ENCODE measurements at places on chromosomes 12 and 14.

DNA sequence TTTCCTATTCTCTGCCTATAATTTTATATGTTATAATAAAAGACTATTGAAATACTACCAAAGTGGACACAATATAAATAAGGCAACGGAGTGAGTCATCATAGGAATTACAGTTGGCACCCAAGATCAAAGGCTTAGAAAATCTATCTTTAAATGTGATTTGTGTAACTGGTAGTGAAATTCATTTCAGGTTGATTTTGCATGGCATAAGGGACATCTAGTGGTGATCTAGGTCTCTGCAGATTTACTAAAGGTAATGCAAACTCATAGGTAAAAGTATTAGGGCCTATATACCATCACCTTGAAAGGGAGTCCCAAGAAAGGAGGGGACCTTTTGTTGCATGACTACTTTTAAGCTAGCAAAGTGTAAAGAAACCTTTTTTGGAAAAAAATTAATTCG, 527.2 kb downstream of the NRXN3 start:
- ATAC-seq, result no peak

- no peak for ATAC-seq
Observed at GRCh38 chr12:103279444-103279843, 216.3 kb downstream of the C12orf42 start.

GRCh38 chr14:81480741-81481140, 52.9 kb downstream of the SEL1L start:
- no peak for ATAC-seq

GRCh38 chr14:92589213-92589852, 75.8 kb downstream of the RIN3 start:
- ATAC-seq, result no peak

DNA sequence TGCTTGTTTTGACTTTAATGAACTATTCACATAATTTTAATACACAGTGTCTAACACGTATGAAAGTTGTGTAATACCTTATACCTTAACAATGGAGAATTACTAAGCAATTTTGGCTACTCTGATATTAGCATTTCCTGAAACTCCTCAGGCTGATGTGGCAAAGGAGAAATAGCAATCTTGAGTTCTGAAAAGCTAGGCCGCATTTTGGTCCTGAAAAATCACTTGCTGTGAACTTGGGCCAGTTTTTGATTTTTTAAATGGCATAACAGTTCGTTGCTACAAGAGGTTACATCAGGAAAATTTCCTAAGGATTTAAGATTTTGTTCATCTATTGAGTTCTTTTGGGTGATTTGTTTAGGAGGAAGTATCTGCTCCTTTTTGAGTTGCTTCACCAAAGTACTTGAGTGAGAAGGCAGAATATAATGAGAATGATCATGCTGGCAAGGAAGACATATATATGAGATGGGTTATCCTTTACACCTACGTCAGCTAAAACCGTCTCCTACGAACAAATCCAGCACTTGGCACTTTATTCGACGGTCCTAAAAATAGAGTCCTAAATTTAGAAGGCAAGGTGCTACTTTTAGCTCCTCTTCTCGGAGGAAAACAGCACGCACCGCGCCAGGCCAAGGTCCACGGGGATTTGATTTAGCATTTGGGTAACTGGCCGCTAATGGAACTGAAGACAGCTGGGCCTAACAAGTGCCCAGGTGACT, 32.2 kb downstream of the MIA2 start:
- ATAC-seq, result no peak

GRCh38 chr14:89504091-89504490, 87.1 kb upstream of the FOXN3 start:
- ATAC-seq, result peak; percentile 16

GRCh38 chr12:65566751-65567150, 257.5 kb upstream of the HMGA2 start:
- no peak for ATAC-seq

GRCh38 chr12:57179331-57180086, 32.1 kb upstream of the LRP1-AS start:
- no peak for ATAC-seq

DNA sequence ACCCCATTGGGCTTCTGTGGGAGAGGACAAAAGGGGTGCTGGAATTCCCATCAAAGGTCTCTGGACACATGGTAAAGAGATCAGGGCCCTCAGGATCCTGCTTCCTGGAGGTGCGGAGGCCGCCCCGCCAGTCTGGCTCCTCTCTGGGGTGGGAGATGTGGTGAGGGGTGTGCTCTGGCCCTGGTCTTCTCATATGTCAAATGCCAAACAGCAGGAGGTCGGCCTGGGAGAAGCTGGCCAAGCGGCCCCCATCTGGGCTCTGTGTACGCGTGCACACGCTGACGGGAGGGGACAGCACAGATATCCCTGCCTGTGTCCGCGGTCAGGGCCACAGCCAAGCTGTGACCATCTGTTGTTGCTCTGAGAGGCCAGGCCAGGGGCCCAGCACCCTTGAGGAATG, 14.1 kb downstream of the FIGNL2 start:
- ATAC-seq, result no peak

DNA sequence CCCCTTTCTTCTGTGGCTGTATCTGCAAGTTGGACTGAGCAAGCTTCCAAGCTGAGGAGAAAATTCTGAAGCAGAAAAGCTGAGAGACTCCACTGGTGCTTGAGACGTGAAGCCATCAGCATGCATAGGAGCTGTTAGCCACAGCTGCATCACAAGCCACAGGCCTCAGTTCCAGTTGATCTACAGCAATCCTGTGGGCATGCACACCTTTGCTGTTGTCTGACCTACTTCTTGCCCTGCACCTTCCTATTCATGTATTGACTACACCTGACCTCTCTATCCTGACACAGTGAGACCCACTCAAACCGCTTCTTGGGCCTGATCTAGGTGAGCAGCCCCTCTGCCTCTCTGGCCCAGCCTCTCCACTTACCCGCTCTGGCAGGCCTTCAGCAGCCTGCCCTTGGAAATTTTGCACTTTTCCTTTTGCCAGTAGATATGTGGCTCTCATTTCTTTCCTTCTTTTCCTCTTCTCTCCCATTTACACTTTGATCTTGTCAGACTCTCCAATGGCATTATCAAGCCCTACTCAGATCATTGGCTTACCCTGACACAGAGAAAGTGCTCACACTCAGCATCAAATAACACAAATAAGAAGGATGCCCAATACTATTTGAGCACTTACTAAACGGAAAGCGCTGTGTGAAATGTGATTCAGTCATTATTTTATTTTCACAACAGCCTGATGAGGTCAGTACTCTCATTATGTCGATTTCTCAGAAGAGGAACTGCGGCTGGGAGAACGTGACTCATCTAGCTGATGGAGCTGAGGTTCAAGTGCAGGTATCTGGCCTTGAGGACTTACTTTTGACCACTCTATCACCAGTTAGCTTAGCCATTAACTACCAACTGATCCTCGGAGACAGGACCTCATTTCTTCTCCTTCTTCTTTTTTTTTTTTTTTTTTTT, 21.9 kb upstream of the PTGR2 start:
- ATAC-seq, result peak; percentile 20

DNA sequence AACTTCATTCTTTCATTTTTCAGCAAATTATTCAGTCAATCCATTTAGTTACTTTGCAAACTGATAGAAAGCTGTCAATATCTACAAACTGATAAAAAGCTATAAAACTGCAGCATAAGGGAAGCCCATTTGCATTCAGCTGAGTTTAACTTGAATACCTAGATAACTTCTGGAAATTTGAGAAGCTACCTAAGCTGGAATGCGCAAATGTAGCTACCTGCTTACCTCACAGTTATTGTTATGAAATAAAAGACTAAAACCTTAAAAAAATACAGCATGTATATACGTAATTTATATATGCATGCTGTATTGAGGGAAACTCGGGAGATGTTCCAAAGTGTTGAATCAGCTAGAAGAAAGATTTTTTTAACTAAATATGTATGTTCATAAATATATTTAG, 94.4 kb downstream of the SYT1 start:
- no peak for ATAC-seq

DNA sequence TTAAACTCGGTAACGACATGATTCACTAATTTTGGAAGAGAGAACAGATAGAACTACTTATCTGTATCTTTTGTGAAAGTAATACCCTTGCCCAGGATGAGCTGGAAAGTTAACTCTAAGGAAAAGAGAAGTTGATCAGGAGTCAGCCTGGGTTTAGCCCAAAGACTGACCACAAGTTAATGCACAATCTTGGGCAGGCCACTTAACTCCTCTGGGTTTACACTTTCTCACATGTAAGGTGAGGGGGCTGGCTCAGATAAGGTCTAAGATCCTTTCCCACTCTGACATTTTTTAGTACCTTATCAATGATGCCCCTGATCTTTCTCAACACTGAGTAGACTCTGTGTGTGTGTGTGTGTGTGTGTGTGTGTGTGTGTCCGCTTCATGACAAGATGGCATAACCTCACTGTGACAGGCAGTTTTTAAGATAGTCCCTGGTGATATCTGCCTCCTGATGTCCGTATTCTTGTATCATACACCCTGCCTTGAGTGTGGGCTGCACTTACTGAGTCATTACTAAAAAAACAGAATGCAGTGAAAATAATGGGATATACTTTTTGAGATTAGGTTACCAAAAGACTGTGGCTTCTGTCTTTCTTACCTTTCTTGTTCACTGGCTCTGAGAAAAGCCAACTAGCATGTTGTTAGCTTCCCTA, 56.2 kb upstream of the CCDC198 start:
- ATAC-seq, result no peak

GRCh38 chr14:50031602-50032313, 84.6 kb downstream of the VCPKMT start:
- ATAC-seq, result peak; percentile 79

DNA sequence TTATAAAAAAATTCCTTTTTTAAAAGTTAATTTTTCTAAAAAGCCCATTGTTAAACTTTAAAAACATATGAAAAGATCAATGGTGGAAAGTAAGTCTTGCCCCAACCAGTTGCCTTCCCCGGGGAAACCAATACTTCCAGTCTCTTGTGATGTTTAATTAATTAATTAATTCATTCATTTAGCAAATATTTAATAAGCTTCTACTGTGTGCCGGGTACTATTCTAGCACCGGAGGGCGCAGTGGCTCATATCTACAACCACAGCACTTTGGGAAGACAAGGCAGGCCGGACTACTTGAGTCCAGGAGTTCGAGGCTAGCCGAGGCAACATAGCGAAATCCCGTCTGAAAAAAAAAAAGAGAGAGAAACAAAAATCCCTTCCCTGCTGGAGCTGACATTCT, 87.4 kb downstream of the HECTD4 start:
- no peak for ATAC-seq

DNA sequence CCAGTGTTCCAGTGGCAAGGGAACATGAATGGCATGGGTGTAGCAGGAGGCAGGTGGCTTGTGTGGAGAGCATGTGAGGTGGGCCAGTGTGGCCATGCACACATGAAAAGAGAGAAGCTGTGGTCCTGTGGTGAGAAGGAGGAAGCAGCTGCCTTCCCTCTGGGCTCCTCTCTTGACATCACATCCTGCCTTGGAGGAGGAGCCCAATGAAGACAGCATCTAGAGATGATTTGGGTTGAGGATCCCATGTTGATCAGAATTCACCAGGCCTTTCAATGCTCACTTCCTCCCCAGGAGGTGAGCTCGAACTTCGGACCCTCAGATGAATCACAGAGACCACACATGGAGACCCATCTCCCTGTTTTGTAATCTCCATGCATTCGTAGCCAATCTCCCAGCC, 82.6 kb downstream of the LRRC74A start:
- no peak for ATAC-seq

GRCh38 chr14:21106498-21107282, 5.8 kb downstream of the TMEM253 start:
- no peak for ATAC-seq

GRCh38 chr12:62714181-62714773, 220.7 kb downstream of the PPM1H start:
- ATAC-seq, result no peak

DNA sequence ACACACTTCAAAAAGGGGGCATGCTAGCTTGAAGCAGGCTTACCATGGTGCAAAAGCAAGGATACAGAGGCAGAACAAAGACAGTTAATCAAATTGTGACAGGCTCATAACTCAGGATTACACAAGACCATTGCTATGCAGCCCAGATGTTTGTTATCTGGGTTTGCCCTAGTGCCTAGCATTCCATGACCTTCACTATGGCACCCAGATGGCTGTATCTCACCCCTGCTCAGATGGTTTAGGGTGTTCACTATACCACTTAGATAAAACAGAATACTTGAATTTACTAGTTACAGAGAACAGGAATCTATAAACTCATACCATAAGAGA, 56.2 kb downstream of the SDR9C7 start:
- ATAC-seq, result no peak

- ATAC-seq, result peak; percentile 36
Observed at GRCh38 chr12:16473610-16474326, 126.3 kb downstream of the MGST1 start.
